ENCODE measurements at places on chromosomes 12 and 14.

DNA sequence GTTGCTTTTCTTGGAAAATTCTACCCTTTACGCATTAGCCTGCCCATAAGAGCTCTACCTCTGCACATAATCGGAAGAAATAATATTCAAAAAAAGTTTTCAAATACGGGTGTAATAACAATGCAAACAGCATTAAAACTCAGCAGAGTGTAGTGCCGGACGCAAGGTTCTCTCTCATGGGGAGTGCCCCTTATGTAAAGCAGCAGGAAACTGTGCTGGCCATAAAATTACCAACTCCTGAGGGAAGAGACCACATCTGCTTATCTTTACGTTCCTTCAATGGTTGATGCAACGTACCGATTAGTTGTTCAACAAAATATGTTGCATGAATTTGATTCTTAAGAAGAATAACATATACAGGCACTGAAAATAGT is 118.7 kb upstream of the TMCC3 start:
- DNase-seq: no peak

DNA sequence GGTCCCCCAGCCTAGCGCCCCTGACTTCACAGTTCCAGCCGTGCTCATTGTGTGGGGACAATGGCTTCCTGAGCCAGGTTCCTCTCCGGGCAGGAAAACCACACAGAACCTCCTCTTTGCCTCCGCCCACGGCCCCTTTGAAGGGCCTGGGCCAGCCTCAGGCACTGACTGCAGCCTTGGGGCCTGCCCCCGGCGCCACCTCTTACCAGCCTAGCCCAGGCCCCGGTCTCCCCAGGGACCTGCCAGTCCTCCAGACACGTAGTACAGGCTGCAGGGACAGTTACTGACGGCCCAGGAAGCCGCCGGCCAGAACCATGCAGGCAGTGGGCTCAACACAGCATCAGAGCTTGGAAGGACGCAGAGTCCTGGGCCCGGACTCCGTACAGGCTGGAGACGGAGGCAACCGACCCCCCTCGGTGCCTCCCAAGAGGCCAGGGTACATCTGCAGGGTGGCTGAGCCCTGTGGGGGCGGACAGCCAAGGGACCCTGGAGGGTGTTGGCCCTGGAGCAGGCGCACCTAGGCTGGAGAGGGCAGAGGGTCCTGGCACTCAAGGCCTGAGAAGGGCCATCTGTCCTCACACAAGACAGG is 20.9 kb upstream of the NUDT14 start:
- no peak for DNase-seq

GRCh38 chr14:30872602-30873001 is 1.8 kb upstream of the COCH start:
- DNase-seq: no peak

- no peak for DNase-seq
Observed at GRCh38 chr14:36619131-36619530, 36.7 kb upstream of the NKX2-8 start.

DNA sequence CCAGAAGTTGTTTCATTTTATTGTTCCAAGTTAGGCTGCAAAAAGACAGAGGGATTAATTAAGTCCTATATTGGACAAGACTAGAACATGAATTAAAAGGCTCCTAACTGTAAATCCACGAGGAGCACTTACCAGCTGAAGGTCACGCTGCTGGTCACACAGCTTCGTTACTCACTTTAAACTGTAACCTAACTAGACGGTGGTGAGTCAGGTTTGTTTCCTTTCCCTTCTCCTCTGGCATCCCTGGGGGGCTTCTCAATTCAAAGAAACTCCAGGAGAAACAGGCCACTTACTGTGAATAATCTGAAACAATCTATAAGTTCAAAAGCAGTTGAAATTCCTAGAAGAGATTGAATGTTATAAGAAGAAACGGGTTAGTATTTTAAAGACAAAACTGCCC is 331.4 kb downstream of the BCAT1 start:
- peak; percentile 48 for DNase-seq

GRCh38 chr14:70942342-70942706 is 35.1 kb downstream of the PCNX1 start:
- DNase-seq: no peak

DNA sequence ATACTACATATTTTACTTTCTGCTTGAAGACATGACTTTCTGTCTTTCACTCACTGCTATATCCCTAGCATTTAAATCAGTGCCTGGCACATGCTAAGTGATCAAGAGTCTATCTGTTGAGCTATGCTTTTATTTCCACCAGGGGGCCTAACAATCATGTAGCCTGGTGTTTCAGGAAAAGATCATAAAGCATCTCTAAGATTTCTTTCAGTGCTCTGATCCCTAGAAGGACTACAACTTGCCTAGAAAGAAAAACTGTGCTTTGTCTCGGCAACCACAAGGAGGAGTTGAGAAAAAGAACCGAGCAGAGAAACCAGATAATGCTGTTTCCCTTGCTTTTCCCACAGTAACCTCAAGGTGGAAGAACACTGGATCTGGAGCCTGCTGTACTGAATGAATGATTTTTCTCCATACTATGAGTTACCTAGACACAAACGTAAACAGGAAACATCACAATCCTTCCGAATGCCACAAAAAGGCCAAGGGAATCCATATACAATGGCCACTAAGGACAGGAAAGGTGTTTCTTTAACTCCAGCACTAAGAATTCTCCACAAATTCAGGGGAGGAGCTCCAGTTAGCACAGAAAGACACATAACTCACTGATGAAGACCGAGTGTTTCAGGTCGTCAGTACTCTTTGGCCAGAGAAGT is 1.2 kb downstream of the CRY1 start:
- peak; percentile 93 for DNase-seq

DNA sequence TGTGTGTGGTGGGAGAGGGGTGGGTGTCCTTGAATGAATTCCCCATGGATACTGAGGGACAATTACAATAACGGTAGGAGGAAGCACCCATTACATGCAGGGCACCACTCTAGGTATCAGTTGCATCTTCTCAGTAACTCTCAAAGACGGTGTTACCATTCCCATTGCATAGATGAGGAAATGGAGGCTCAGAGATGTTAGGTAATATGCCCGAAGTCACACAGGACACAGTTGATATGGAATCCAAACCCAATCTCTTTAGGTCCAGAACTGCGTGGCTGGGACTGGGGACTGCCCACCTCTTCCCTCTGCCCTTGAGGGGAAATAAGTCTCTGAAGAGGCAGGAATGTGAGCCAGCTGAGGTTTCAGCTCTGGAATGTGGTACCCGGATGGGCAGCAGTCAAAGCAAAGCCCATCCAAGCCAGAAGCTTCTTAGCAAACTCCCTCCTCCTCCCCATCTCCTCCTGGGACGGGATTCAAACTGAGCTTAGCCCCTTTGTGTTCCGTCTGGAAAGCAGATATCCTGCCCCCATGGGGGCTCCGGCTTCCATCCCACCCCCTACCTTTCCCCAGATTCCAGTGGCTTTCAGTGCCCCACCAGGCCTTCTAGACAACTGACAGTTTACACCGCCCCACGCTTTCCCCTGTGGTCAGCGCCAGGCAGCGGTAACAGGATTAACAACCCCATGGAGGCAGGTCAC is 187.5 kb downstream of the RBM19 start:
- peak; percentile 59 for DNase-seq

GRCh38 chr14:101559624-101560533 is 1.4 kb upstream of the DIO3 start:
- peak; percentile 60 for DNase-seq
